ENCODE measurements at places on chromosomes 6 and 20. TPM values are rescaled to one million over a fixed set of nuclear protein-coding genes. Genes with fewer than 3 reads are reported as not detected.

CST5 gene
- polyA plus RNA-seq: not detected

- no peak for DNase-seq
Observed at GRCh38 chr20:4750381-4750780, 28.7 kb downstream of the PRND start.

SNHG17 gene
- polyA plus RNA-seq: 12.3 TPM

IGF2R gene
- 21.1 TPM for polyA plus RNA-seq

CTCFL gene
- not detected for polyA plus RNA-seq
